Activated CD4-positive, alpha-beta T cell treated with anti-CD3 and anti-CD28 coated beads, Interleukin-2, amount 10 ng/mL, durations not matched to agents 7 days and 5 days (primary cell): ENCODE measurements at places on chromosomes 3 and 15. TPM values are rescaled to one million over a fixed set of nuclear protein-coding genes. Genes with fewer than 3 reads are reported as not detected.
A peak's percentile ranks its signal among the peaks of the same experiment; 100 is the strongest.

DNA sequence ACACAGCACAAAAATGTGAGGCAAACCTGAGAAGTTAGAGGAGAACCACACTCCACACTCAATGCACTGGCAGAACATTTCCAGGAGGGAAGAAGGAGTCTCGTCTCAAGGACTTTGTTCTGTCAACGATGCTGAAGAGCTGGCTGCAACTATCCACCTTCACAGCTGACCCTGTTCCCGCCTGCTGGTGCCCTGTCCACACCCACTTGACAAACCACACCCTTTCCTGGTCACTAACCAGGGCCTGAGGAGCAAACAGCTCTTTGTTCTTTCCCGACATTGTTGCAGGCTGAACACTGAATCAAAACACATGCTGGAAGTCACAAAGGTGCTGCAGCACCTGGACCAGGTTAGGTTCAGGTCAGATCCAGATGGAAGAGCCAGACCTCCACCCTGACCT, 92.6 kb upstream of the ARRDC4 start:
- no peak for DNase-seq

- no peak for DNase-seq
Observed at GRCh38 chr15:73328149-73328820, 40.5 kb downstream of the HCN4 start.

GRCh38 chr3:42115215-42115614, 24.1 kb downstream of the TRAK1 start:
- no peak for DNase-seq

SNTN gene
- not detected for total RNA-seq

DNA sequence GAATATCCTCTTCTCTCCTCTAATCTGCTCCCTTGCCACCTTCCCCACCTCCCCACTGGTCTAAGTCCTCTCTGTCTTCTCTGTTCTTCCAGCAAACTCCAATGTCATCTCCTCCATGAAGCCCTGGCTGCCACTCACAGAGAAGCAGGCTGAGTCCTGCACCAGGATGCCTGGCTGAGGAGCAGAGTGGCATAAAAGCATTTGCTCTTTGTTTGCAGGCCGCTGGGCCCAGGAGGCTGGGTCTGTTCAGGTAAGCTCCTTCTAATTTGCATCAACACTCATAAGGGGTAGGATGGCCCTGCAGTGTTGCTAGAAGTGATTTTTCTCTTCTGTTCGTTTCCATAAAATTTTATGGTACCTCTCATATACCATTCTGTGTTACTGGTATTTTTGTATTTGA, 43.2 kb upstream of the KLHL25 start:
- DNase-seq, result no peak

- peak; percentile 74 for DNase-seq
Observed at GRCh38 chr15:90101969-90102890, at the start of gene IDH2. TSS of gene IDH2 (minus strand) at chr15:90102468. CDS start at chr15:90102390, 78 bp downstream.

DNA sequence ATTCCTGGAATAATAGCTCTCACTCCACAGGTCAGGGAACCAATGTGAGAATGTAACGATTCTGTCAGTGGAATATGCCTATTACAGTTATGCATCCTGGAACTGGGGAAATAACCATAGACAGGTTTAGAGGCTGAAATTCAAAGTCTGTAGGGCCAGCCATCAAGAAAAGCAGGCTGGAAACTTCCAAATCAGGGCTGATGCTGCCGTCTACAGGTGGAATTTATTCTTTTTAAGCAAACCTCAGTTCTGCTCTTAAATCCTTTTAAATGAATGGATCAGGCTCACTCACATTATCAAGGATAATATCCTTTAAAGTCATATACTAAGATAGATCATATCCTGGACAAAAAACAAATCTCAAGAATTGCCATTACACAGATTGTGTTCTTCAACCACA, 699.8 kb downstream of the NR2F2 start:
- no peak for DNase-seq

GRCh38 chr3:49199239-49199899, 28.0 kb downstream of the KLHDC8B start:
- DNase-seq, result no peak

USP3 gene
- total RNA-seq, result 62.7 TPM

DNA sequence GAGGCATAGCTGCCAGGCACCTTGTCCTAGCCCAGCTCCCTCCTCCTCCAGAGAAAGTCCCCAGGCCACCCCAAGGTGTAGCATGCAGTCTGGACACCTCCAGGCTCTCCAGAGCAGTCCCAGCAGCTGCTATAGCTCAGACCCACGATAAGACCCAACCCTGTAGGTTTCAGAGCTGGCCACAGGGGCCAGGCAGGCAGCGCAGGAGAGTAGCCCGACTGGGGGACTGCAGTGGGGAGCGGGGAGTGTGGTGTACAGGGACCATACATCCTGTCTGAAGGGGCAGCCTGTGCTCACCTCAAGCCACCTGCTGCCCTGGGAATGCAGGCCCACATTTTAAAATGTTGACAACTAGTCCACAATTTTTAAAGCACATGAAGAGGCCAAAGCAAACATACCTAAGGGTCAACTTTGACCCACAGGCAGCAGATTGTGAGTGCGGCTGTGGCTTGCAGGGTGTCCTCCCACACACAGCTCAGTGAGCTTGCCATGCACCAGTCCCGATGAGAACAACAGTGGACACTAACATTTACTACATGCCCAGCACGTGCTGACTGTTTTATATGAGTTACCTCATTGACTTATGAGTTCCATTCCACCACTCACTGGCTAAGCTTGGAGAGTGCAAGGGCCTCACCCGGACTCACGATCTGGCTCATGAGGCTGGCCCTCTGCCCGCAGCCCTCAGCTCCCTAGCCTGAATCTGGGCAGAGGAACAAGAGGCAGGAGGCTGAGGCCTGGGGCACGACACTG, 81.4 kb downstream of the DNAJB8 start:
- no peak for DNase-seq

- DNase-seq, result no peak
Observed at GRCh38 chr15:28967990-28968389, 82.2 kb downstream of the APBA2 start.
